ENCODE measurements at places on chromosomes 2 and 18.

DNA sequence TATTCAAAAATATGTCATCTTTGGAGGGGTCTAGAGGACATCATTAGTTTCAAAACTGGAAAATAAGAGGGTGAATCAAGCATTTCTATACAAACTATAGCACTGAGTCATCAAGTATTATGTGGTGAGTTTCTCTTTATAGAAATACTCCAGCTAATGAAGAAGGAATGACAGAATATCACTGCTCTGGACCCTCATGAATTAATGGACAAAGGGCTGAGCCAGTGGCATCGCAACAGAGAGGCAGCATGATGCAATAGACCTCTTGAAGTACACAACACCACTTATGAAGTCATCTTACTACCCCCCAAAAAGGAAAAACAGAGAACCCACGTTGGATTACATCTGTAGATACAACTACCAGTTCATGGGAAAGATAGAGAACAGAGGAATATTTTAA is 27.4 kb upstream of the EIF2AK3 start:
- no peak for DNase-seq

- no peak for DNase-seq
Observed at GRCh38 chr2:33532146-33532545, 55.7 kb downstream of the RASGRP3 start.

- peak; percentile 1 for DNase-seq
Observed at GRCh38 chr2:214104219-214104618, 306.6 kb upstream of the VWC2L start.

DNA sequence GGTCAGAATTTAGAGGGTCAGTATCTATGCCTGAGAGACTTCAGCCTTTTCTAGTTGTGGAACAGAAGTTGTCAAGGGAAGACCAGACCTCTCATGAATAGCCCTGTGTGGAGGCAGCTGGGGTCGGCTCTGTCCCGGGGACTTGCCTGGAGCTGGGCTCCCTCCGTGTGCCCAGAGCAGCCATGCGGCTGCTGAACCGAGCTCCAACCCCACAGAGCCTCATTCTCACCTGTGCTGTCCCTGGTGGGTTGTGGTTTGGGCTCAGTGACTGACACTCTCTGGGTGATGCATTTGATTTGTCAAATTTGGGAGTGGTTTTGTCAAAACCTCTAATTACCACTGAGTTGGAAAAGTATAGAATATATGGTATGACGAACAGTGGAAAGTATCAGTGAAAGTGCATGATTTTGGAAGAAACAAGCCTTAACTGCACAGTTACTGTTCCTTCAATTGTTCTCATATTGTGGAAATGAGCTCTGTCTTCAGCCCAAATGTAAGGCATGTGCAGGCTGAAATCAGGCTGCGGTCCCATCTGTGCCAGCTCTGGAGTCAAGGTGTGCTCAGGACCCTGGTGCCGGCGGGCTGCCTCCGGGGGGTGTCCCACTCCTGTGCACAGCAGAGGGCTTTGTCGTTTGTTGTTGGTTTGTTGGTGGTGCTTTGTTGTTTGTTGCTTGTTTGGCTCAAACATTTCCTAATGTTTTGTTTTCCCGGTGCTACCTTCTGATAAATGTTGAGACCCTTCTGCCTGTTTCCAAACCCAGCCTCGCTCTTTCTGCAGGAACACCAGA is 200.3 kb downstream of the SNTG2 start:
- no peak for DNase-seq

DNA sequence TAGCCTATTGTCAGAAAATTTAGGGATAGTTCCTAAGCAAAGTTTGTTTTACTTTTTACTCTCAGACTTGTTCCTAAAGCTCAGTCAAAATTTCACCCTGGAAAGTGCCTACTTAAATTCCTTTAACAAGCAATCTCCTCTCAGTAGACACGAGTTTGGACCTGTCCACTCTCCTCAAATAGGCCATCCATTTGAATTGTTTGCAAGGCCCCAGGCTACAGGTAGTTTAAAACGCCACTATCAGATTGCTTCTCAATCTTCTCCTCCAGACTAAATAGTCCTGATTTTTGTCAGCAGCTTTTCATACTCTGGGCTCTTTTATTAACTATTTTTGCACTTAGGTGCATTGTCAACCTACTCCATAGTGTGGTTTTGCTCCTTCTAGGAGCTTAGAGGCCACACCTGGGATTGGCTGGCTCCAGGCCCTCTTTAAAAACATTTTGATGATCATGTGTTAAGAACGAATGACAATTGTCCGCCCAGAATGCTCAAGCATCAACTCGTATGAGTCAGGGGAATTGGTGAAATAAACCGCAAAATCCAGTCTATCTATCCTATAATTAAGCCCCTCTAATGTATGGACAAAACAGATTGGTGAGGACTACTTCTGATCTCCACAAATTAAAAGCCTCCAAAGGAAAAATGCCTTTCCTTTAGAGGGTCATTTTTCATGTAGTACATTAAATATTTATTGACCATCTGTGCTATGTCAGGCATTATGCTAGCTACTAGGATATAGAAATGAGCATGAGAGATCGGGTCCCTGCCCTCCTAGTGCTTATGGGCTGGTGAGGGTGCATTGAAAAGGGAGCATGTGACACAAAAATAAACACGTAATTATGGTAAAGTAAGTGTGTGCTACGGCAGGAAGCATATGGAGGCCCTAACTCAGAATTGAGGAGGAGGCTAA is 333.8 kb upstream of the TNP1 start:
- no peak for DNase-seq

- no peak for DNase-seq
Observed at GRCh38 chr18:24778810-24779418, 318.5 kb downstream of the HRH4 start.

Measured in hepatic stellate cell (primary cell).